ENCODE measurements at places on chromosomes 4 and X. TPM values are rescaled to one million over a fixed set of nuclear protein-coding genes. Genes with fewer than 3 reads are reported as not detected.

The EGF gene
- total RNA-seq: under 0.01 TPM

The IL1RAPL2 gene
- total RNA-seq: not detected

The HSFX1 gene
- total RNA-seq: 0.33 TPM

The FAM133A gene
- not detected for total RNA-seq

The TEX13C gene
- total RNA-seq: not detected

The MBNL3 gene
- 0.98 TPM for total RNA-seq

The ANK2 gene
- total RNA-seq: 9.4 TPM

The MAGED4B gene
- total RNA-seq: 12.4 TPM

The CPZ gene
- 0.10 TPM for total RNA-seq

The PABPC5 gene
- 0.48 TPM for total RNA-seq
